ENCODE measurements at places on chromosomes 7 and 10.

- DNase-seq: no peak
Measured at GRCh38 chr10:123570051-123570897, 95.9 kb upstream of the GPR26 start.

- no peak for DNase-seq
Measured at GRCh38 chr7:26507108-26507987, 215.7 kb downstream of the SNX10 start.

DNA sequence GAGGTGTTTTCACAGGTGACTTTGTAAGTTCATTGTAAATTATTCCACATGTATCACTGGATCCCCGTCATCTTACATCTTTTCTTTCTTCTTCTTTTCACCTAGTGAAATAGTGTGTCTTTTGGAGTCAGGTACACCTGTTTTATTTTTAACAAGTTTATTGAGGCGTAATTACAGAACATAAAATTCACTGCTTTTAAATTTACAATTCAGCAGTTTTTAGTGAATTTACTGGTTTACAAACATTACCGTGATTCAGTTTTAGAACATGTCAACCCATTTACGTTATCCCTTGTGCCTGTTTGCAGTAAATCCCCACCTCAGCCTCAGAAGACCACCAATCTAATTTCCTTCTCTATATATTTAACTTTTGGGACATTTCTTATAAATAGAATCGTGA lies 256.9 kb downstream of the EXOC4 start:
- DNase-seq: no peak

DNA sequence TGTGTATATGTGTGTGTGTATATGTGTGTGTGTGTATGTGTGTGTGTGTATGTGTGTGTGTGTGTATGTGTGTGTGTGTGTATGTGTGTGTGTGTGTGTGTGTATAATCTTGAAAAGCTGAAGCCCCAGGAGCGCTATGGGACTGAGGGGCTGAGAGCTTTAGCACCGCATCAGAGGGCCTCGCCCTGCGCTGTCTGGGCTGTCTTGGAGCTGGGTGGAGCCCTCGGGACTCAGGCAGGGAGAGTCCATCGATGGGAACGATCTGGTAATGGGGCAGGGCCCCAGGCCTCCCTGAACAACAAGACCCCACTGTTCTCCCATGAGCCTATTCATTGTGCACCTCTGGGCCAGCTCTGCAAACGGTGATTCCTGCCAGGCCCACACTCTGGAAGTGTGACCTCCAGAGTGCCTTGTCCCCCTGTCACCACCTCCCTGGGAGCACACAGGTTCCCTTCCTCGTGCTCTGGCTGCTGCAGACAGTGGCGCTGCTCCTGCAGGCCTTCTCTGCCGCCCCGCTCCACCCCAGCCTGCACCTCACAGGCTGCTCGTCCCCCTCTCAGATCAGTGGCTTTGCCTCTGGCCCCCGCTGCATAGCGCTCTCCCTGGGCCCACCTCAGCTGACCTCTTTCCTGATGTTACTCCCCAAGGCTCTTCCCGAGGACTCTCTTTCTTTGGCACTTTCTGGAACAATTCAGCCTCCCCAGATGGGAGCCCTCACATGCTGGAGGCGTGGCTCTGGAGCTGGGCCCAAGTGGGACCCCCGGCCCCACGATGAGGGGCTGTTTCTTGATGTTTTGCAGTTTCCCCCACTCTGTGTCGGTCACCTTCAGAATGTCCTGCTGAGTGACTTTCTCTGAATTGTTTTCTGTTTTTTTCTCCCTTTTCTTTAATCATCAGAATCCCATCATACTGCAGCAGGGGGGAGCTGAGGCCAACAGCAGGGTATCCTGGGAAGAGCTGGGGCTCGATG lies 542.2 kb upstream of the FOXK1 start:
- DNase-seq: no peak

- no peak for DNase-seq
Measured at GRCh38 chr10:115706026-115706425, 567.0 kb downstream of the GFRA1 start.

GRCh38 chr10:48331436-48331835 lies 25.0 kb downstream of the MAPK8 start:
- DNase-seq: no peak

- DNase-seq: no peak
Measured at GRCh38 chr10:34116220-34116641, 698.9 kb downstream of the PARD3 start.

All from putamen (tissue), 1 donor.